Neuronal stem cell (in vitro differentiated cells): ENCODE measurements at places on chromosomes 1 and 21.

GRCh38 chr1:44316231-44316759 lies 38.8 kb downstream of the ERI3 start:
- no peak for DNase-seq

- no peak for DNase-seq
Observed at GRCh38 chr1:153733970-153734369, 6.1 kb downstream of the INTS3 start.

DNA sequence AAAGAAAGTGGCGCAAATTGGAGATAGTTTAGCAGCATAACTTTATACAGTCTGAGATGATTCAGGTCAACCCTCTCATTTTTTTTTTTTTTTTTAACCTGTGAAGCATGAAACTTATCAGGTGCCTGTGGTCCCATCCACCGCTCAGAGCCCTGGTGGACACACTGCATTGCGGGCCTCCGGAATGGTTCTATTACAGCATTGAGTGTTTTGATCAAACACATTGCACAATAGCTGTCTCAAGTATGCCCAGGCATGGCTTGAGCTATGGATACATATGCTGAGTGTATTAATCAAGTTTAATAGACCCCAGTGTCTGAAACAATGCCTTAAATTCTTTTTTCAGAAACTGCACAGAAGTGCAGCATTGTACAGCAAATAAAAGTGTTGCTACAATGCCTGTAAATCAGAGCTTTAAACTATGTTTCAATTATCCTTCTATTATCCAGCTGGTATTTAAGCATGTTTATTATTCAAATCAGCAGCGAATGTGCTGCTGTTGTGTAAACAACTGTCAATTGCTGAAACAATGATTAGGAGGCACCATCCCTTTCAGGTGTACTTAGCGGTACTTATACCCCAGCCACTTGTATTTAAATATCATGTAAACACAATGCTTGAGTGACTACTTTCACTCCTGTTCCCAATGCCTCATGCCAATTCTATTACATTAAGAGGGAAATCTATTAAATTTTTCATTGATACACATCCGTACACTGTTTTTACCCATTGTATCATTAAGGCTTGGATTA lies 456.6 kb downstream of the RPS6KC1 start:
- DNase-seq: no peak

GRCh38 chr1:66250075-66250474 lies 283.9 kb upstream of the SGIP1 start:
- DNase-seq: no peak

- DNase-seq: no peak
Observed at GRCh38 chr1:232142403-232143314, 487.3 kb downstream of the SIPA1L2 start.

- DNase-seq: no peak
Observed at GRCh38 chr1:160217481-160218051, 12.4 kb downstream of the PEA15 start.
